ENCODE measurements at places on chromosomes 6 and 20. TPM values are rescaled to one million over a fixed set of nuclear protein-coding genes. Genes with fewer than 3 reads are reported as not detected.

The ZC2HC1B gene
- not detected for total RNA-seq

The NRSN1 gene
- not detected for total RNA-seq

The HTR1B gene
- total RNA-seq = 14.0 TPM

The COX4I2 gene
- total RNA-seq = not detected

The TREM2 gene
- total RNA-seq = not detected

The METTL24 gene
- not detected for total RNA-seq

The MOG gene
- total RNA-seq = not detected

The ZNF165 gene
- total RNA-seq = 4.2 TPM

The SAMD5 gene
- 0.23 TPM for total RNA-seq

The MAS1 gene
- not detected for total RNA-seq

The SLC13A3 gene
- 0.31 TPM for total RNA-seq

The NT5E gene
- total RNA-seq = 58.4 TPM

The GTSF1L gene
- total RNA-seq = not detected

The ABCC10 gene
- 52.7 TPM for total RNA-seq

The CYP39A1 gene
- total RNA-seq = 0.72 TPM

The ADGRF1 gene
- total RNA-seq = 0.95 TPM

The NKAPL gene
- total RNA-seq = not detected

The GNAS-AS1 gene
- not detected for total RNA-seq

The VGLL2 gene
- total RNA-seq = not detected

The TRERF1 gene
- 30.6 TPM for total RNA-seq

The TGM3 gene
- not detected for total RNA-seq

The GRM4 gene
- 1.3 TPM for total RNA-seq

The KCTD20 gene
- 41.6 TPM for total RNA-seq

The SH3BGRL2 gene
- total RNA-seq = 8.5 TPM

The CLDN20 gene
- total RNA-seq = not detected

Measured in Panc1 (cell line).